ENCODE measurements at places on chromosomes 4 and X.

- no peak for DNase-seq
Measured at GRCh38 chr4:152073351-152074087, 312.7 kb upstream of the GATB start.

DNA sequence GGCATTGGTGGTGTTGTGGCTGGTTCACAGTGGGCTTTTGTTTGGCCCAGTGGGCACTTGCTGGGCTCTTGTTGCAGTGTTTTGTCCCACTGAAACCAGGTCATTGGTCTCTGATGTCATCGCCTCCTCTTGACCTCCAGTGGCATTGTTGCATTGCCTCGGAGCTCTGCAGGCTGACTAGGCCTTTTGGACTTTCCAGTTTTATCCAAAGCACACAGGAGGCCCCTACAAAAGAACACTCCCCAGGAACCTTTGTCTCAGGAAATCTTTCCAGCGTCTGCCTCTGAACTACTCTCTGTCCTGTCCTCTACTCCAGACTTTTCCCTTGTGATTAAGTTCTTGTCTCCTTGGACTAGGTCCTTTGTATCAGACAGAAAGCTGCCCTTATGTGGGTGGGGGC, 54.8 kb downstream of the COQ2 start:
- DNase-seq: no peak

GRCh38 chrX:70454441-70455365, 10.1 kb downstream of the DLG3 start:
- peak; percentile 83 for DNase-seq

GRCh38 chr4:25927361-25928195, 13.6 kb downstream of the SMIM20 start:
- no peak for DNase-seq

DNA sequence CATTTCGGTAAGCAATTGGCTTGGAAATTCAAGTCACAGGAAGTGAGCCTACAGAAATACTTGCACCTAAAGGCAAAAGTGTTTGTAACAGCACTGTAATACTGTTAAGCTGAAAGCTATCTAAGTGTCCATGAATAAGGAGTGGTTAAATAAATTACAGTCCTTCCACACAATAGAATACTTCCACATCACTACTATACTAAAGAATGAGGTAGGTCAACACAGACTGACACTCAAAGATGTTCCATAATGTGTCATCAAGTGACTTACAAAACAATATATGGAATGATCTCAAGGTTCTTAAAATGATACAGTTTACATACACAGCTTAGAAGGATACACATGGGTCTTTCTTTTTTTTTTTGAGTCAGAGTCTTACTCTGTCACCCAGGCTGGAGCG, 27.0 kb downstream of the SLC10A6 start:
- DNase-seq: no peak

- no peak for DNase-seq
Measured at GRCh38 chrX:129520151-129520550, 3.1 kb downstream of the SMARCA1 start.

GRCh38 chr4:98661371-98662054, 3.1 kb upstream of the TSPAN5 start:
- no peak for DNase-seq

DNA sequence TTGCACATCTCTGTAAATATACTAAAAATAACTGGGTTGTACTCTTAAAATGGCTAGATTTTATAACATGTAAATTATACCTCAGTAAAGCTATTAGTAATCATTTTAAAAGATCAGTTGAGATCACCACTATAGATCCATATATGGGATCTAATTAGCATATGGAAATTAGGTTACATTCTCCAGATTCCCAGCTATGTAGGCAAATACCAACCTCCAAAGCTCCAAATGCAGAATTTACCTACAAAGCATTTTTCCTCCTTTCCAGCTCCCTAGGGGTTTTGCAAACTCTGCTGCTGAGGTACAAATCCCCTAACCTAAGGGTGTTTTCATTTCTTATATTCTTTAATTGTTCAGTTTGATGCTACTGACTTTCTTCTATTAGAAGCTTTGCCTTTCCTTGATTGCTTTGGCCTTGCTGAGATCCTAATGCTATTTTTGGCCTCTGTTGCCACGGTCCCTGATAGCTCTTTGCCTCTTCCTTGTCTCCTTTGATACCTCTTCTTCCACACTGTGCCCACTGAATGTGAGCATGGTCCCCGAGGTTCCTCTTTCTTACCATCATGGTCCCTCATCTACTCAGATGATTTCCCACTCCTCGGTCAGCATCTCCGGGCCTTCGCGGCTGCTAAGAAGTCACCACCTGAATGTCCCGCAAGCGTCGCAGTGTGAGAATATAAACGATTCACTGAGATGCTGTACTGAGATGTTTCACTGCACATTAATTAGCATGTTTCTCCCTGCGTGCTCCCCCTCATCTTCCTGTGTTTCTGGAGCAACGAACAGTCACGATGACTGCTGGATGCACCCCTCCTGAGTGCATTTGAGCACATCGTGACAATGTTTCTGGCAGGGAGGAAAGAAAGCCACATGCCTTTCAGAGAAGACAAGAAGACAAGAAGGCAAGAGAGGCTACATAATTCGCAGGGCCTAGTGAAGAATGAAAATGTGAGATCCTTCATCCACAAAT, 23.8 kb downstream of the ENPP6 start:
- no peak for DNase-seq

GRCh38 chr4:183284965-183285364, 35.1 kb downstream of the CLDN22 start:
- no peak for DNase-seq

- DNase-seq: no peak
Measured at GRCh38 chr4:7824218-7824617, 115.4 kb downstream of the AFAP1 start.

Data from type B pancreatic cell (in vitro differentiated cells).